T47D (cell line): ENCODE measurements at places on chromosomes 5 and 9.

GRCh38 chr5:39057734-39058133 lies 16.5 kb downstream of the RICTOR start:
- no peak for DNase-seq

DNA sequence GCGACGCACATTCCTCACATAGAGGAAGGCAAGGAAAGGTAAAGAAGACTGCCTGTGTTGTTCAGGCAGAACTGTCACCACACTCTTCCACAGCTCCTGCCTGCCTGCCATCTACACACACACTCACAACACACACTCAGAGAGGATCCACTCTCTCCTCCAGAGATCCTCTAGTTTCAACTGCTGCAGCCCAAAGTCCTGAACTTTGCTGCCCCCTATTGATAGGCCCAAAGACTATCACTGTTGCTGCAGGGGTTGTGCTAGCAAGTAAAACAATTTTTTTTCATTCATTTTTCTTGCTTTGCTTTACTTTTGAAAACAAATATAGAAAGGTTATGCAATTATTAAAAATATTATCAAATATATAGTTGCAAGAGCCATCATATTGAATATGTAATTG lies 5.9 kb upstream of the CFAP90 start:
- DNase-seq = peak; percentile 75

DNA sequence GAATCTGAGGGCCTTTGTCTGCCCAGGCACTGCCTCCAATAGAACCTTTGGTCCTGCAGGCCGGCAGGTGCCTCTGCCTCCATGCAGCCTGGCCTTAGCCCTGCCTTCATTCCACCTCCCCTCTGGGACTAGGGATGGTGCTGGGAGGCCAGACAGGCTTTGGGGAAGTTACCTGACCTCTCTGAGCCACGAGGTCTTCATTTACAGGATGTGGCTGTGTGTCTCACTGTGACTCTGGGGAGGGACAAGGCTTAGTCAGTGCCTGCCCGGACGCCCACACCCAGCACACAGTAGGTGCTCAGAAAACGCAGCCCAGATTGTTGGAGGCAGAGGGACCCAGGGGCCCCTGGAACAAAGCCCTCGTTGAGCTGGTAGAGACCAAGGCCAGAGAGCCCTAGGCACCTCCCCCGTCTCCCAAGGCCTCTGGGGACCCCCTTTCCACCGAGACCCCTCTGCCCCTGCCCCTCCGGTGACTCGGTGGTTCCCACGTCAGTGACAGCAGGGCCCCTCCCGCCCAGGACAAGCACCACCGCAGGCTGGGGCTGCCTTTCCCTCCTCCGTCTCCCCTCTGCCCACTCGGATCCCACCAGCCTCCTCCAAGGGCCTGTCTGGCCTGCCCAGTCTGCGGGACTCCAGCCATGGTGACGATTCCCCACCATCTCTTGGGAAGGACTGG lies 46.9 kb upstream of the EGFL7 start:
- no peak for DNase-seq

DNA sequence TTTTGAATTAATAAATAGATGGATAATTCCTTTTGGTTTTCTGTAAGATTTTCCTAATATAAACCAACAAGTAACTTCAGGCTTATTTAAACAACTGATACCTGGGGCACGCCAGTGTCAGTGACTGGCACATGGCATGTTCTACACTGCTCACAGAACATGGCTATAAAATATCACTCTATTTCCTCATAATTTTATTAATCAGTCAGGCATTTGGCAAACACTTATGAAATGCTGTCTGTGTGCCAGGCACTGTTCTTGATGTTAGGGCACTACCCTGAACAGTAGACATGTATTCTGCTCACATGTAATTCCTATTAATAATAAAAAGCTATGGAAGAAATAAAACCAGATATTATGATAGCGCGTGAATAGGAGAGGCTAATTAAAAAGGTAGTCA lies 661.0 kb downstream of the DTWD2 start:
- no peak for DNase-seq

- DNase-seq = no peak
Measured at GRCh38 chr5:99379187-99379586, 450.4 kb upstream of the CHD1 start.

- no peak for DNase-seq
Measured at GRCh38 chr5:64519263-64519662, 13.4 kb downstream of the RGS7BP start.

DNA sequence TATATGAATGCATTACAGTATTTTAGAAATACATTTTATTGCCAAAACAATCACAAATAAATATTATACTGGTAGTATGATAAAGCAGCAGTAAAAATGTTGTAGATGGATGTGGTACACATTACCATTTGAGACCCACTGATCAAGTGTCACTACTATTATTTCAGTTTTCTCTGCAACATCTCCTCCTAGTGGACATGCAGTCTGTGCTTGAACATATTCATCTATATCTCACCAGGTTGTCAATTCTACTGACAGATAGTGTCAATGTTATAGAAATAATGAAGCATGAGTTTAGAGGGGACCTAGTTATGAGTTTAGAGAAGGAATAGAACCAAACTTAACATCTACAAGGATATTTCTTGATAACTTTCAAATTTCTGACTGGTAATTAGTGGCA lies 39.2 kb upstream of the ELOVL7 start:
- DNase-seq = peak; percentile 39

- DNase-seq = no peak
Measured at GRCh38 chr9:14173713-14174112, 140.2 kb downstream of the NFIB start.

DNA sequence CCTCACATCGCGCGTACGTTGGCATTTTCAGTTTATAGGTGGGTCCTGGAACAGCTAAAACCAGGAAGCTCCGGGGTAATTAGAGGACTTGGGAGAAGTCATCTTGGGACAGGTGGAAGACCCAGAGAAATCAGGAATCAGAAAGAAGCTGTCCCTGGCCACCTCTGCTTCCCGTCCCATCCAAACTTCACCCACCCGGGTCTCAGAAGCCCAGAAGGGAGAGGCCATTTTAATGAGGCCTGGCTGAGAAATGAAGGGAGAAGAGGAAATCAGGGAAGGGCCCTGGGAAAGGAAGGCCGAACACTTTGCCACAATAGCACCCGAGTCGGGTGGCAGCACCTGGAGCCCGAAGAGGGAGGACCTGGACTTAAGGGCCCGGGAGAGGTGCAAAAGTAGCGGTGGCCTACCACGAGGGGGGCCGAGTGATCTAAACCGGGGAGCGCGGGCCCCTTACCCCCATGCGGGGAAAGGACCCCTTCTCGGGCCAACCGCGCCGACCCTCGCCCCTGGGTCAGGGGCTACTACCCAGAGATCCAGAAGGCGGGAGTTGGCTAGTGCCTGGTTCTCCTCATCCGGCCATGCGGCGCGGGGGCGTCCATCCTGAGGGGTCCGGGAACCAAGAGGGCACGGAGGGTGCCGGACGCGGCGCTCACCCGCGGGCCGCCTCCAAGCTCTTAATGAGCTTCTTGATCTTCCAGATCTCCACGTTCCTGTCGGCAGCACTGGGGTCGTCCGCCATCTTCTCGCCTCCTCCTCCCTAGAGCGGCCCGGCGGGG lies 668 bp downstream of the ETF1 start:
- no peak for DNase-seq

- DNase-seq = no peak
Measured at GRCh38 chr5:169667896-169668674, 31.0 kb downstream of the DOCK2 start.

GRCh38 chr5:163434401-163434866 lies 3.0 kb upstream of the CCNG1 start:
- DNase-seq = no peak

DNA sequence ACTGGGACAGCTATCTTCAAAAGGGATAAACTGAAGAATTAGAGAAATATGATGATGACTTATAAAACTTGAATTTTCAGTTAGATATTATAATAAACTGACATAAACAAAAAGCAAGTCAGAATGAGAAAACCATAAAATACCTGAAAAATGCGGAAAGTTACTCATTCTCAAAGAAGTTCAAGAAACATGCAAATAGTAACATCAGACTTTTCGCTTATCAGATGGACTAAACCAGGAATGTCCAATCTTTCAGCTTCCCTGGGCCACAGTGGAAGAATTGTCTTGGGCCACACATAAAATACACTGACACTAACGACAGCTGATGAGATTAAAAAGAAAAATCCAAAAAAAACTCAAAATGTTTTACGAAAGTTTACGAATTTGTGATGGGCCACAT lies 53.9 kb downstream of the DROSHA start:
- DNase-seq = no peak

DNA sequence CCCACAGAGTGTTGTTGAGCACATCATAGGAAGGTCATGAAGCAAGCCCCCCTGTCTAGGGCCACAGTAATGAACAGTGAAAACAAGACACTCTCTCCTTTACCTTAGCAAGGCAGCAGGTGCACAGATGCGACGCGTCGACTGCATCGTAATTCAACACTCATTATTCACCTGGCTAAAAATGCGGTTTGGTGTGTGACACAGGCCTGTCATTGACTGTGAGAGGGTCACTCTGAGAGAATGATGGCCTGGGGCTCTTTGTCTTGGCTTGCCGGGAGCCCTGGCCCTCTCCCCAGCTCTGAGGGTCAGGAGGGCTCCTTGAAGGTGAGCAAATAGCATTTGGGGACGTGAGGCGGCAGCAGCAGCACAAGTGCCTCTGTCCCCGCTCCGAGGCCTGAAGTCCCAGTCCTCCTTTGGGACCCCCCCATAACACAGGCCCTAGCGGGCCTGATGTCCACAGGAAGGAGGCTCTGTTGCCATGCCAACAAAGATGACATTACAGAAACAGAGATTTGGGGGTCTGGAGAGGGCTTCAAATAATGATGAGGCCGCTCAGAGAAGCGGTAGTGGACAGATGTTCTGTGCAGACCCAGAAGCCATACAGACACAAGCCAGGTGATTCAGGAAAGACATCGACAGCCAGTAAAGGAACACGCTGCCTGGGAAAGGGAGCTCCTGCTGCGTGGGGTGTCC lies 46.7 kb downstream of the SHB start:
- DNase-seq = peak; percentile 40

GRCh38 chr5:168177831-168178450 lies 113.5 kb upstream of the WWC1 start:
- no peak for DNase-seq

GRCh38 chr9:89715881-89716280 lies 111.1 kb downstream of the GADD45G start:
- no peak for DNase-seq

DNA sequence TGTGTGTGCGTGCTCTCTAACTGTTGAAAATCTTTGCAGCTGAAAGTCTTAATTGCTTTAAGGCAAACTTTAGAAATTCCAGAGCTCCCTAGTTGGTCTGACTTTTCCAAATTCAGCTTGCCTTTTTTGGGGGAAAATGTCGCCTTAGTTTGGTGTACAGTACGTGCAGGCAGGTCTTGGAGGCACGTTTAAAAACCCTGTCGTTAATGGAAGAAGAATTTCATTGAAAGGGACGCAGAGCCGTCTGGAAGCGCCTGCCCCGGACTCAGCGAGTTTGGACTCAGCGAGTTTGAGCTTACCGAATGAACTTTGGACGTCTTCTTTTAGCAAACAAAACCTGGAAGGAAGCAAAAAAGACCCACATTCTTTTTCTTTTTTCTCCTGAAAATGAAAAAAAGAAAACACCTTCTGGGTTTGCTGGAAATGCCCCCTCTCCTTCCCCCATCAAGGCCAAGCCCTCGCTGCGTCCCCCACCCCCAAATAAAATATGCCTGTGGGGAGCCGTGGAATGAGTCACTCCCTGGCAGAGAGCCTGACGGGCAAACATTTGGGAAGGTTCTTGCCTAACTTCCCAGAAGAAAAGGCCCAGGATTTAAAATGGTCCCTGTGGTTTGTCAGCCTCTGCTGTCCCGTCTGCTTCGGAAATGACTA lies 1.5 kb downstream of the NEK6 start:
- peak; percentile 94 for DNase-seq

GRCh38 chr5:63341442-63341841 lies 620.8 kb downstream of the HTR1A start:
- no peak for DNase-seq

GRCh38 chr9:95147452-95148207 lies 169.9 kb downstream of the FANCC start:
- no peak for DNase-seq

DNA sequence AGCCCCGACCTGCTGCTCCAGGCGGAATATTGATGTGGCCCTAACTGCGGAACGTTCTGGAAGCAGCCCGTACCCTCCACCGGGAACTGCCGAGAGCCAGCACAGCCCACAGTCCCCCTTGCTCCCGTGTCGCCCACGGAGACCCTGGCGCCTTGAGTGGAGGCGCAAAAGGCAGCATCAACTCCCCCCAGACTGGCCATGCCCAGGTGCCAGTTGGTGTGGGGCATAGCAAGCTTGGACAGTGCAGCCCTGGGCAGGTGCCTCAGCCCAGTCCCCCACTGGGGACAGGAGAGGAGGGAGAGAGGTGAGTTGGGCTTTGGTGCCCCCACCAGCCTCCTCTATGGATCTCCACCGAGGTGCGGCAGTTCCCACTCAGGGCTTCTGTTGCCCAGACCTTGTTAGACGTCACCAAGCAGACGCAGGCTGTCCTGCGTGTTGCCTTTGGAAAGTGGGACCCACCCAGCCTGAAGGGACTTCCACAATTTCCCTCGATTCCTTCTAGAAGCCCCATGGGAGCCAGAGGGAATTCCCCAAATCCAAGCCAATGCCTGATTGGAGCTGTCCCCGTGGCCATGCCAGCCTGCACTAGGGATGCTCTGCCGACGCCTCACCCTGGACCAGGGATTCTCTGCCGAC lies 19.8 kb upstream of the NRARP start:
- DNase-seq = no peak

DNA sequence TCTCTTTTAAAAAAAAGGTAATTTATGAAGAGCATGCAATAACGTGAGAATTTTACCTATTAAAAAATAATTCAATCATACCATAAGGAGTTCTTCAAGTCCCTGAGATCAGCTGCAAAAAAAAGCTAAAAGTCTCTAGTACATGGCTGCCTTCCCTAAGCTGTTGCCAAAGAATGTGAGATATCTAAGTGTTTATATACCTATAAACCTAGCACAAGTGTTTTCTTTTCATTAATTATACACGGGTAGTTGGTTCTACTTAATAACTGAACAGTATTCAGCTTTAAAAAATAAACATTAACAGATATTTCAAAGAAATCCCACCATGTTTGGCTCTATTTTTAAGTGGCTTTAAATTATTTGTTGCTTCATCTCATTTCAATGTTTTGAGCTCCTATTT lies 25.9 kb downstream of the FNBP1 start:
- no peak for DNase-seq

DNA sequence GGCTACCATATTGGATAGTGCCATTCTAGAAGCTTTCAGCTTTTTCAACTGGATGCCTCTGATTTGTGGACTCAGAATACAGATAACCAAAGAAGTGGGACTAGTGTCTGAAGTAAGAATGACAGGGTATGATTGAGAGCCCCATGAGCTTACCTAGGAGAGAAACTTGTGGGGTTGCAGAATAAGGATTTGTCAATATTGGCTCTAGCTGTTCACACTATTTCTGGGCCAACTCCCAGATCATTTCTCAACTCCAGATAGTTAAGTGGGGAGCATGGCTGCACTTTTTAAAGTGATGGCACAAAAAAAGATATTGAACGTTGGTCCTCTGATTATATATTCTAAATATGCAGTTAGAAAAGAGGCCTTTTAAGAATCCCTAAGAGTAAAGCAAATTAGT lies 252.1 kb downstream of the DOCK8 start:
- no peak for DNase-seq
